Stimulated activated CD8-positive, alpha-beta memory T cell treated with anti-CD3 and anti-CD28 coated beads, Interleukin-7, amount 100 ng/mL, for 48 hours (primary cell): ENCODE measurements at places on chromosomes 6 and 20.

DNA sequence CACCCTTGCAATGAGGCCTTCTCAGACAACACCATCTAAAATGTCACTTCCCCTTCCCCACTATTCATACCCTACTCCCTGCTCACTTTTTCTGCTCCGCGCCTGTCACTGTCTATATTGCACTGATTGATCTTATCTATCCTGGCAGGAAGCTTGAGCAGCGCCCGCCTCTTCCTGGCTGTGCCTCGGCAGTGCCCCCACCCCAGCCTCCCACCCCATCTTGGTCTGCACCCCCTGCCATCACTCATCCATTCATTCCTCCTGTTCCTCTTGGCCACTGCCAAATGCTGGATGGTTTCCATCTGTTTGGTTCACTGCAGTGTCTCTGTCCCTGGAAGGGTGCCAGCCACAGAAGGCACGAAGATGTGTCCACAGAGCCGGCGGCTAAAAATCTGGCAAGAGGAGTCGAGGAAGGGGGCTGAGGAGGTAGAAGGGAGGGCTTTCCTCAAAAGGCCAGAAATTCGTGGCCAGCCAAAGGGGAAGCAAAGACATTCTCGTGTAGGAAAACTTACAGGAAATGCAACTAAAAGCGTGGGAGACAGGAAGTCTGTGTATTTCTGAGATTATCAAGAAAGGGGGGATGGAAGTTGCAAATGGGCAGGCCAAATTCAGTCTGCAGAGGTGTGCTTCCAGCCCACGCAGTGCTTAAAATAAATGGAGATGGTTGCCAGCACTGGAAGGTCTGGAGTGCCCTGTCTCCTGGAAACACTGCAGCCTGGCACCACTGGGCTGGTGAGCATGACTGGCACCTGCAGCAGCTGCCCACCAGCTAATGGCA lies 27.6 kb downstream of the SYNJ2 start:
- no peak for DNase-seq

- DNase-seq, result no peak
These were observed 21.0 kb upstream of the STX16 start for GRCh38 chr20:58630063-58630462.

DNA sequence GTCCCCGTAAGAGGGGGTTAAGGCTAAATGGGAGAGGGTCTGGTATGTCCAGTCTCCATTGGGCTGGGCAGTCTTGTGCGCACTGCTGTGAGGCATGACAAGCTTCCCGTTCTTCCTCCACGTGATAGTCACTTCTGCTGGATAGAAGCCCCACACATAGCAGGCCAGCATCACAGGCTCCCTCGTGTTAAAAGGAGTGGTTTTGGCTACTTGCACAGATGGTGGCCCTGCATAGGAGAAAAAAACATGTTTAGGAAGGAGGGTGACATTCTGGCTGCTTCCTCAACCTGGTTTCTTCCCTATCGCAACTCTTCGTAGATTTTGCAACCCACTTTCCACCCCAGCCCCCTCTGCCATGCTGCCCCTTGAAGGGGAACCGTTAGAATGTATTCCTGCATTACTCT lies 3.6 kb downstream of the HLA-DMB start:
- no peak for DNase-seq

DNA sequence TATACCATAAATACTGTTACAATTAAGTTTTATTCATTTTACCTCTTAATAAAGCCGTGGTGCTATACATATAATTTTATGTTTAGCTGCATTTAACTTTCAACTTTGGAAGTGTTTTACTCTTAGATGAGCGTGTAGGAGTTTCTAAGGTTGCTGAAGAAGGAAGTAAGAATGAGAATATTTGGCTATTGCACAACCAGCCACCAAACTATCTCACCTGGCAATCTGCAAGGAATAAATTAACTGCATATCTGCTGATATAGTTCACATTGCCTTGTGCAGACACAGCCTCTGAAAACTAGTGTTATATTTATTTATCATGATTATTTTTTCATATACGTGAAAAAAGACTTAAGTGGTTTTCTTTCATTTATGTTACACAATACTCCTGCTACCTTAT lies 230.4 kb downstream of the PLCB1 start:
- DNase-seq, result no peak

DNA sequence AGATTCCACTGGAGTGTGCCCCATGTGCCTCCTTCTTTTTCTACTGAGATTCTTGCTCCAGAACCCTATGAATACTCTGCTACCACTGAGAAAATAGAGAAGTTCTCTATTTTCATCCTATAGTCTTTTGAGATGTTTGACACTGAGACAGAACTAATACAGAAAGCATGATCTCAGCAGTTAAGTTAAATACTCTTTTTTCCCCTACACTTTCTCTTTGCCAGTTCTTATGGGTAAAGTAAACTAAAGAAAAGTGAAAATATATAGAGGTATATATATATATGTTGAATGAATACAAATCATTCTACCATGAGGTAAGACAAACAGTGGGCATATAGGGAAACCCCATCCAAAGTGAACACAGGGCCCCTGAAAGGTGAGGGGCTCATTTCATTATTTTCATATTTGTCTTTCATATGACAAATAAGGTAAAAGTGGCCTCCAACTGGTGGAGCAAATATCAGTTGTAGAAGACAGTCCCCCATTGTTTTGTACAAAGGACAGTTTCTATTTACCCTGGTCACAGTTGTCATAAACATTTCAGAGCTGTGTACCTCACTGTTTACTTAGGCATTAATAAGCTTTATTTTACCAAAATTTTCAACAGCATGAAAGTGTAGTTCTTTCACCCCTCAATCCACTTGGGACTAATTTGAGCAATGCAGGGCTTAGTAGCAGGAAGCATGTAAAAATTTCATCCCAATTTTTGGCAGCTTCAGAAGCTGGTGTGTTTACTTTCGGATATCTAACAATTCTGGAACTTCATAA lies 188.3 kb upstream of the MARCKS start:
- no peak for DNase-seq

- no peak for DNase-seq
These were observed 838.4 kb downstream of the DHX35 start for GRCh38 chr20:39800548-39800947.

DNA sequence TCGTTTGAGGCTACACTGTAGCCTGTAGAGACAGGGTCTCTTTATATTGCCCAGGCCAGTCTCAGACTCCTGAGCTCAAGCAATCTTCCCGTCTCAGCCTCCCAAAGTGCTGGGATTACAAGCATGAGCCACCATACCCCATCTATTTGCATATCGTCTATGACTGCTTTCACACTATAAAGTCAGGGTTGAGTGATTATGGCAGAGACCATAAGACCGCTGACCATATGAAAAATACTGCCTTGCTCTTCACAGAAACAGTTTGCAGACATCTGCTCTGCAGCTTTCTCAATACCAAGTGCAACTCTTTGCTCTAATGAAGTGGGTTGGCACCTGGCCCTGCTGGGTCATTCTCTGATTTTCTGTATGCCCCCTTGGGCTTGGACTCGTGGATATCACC lies 79.5 kb upstream of the PAK5 start:
- DNase-seq, result no peak

DNA sequence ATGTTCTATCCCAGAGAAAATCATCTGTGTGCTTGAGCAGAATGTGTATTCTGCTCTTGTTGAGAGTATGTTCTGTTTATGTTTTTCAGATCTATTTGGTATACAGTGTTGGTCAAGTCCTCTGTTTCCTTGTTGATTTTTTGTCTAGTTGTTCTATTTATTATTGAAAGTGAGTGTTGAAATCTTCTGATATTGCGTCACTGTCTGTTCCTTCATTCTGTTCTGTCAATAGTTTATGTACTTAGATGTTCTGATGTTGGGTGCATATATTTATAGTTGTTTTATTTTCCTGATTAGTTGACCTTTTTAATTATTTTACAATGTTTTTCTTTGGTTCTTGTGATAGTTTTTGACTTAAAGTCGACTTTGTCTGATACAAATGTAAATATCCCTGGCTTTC lies 458.7 kb upstream of the HSF2 start:
- no peak for DNase-seq

GRCh38 chr20:63068711-63069367 lies 62.1 kb upstream of the BHLHE23 start:
- no peak for DNase-seq

GRCh38 chr6:36104836-36105235 lies 25.5 kb upstream of the MAPK13 start:
- DNase-seq, result no peak

GRCh38 chr20:52118696-52119095 lies 72.9 kb downstream of the ZFP64 start:
- no peak for DNase-seq

DNA sequence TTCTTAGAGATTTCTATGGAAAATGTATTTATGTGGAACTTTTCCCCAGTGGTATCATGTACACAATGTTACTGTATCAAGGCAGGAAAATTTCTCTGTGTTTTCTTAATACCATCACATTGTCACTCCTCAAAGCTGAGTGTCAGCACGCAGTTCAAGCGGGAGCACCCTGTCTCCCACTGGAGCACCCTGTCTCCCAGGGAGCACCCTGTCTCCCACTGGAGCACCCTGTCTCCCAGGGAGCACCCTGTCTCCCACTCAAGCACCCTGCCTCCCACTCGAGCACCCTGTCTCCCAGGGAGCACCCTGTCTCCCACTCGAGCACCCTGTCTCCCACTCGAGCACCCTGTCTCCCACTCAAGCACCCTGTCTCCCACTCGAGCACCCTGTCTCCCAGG lies 51.3 kb downstream of the PSMG4 start:
- no peak for DNase-seq

DNA sequence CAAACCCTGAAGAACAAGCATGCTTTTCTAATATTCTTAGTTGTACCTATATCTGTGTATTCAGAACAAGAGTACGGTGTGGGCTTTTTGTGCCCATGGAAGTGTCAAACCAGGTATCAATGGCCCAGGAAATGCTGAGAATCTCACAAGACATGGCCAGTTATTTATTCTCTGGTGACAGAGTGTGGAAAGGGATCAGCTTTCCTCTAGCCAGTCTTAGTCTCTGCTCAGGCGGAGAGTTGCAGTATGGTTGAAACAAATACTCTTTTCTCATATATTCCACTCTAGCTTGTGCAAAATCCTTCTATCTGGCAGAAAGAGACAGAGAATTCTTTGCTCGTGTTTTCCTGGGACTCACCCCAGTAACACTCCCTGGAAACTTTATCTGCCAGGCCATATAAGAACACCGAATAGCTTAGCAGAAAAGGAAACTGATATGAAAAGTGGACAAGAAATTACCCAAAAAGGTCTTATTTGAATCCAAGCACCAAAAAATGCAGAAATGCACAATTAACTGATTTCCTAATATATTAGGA lies 173.3 kb upstream of the RSPO3 start:
- no peak for DNase-seq

- no peak for DNase-seq
These were observed 748 bp upstream of the ATP9A start for GRCh38 chr20:51768759-51769517.

GRCh38 chr6:96014846-96015517 lies 792 bp upstream of the FUT9 start:
- no peak for DNase-seq

DNA sequence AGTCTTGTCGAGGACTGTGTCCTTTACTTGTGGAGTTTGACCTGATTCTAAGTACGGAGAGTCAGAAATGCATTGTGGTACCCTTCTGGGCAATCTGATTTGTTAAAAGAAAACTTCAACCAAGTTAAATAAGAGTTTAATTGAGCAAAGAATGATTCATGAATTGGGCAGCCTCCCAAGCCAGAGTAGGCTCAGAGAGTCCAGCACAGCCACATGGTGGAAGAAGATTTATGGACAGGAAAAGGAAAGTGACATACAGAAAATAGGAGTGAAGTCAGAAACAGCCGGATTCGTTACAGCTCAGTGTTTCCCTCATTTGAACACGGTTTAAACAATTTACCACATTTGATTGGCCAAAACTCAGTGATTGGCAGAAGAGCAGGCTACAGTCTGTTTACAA lies 329.2 kb downstream of the DHX35 start:
- DNase-seq, result no peak

DNA sequence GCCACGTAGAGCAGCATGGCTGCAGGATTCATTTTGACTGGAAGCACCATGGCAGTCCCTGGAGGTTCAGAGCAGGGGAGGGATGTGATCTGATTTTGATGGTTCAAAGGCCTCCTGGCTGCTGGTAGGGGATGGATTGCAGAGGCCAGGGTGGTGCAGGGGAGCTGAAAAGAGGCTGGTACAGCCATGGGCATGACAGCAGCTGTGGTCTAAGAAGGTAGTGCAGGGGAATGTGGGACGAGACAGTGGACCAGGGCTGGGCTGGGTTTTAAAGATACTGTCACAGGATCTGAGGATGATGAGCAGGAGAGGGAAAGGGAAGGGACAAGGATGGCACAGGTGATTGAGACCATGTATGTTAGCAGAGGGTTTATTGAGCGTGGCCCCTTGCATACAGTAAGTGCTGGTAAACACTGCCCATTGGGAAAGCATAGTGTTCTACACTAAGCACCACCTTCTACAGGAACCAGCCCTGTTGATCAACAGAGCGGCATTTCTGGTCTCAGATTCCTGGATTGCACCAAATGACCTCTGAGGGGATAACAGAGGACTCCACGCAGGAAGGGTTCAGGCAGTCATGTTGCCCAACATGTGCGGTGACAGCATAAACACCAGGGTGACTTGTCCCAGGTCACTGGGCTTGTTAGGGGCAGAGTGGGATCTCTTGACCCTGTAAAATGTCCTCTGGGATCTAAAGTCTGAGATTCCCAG lies 14.5 kb upstream of the SIRPA start:
- no peak for DNase-seq

DNA sequence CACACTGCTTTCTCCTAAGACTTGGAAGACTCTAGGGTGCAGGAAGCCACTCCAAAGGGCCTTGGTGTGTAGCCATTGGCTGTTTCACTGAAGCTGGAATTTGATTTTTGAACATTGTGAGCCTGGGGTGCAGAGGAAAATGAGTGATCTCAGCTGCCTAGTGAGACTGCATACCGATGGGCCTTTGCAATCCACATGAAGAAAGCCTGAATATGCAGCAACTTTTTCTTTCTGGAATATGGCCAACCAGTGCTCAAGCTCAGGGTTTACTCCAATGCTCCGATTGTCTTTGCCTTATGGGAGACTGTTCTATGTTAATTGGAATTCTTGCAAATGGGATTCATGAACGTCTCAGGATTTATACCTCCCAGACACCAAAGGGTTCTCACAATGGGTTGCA lies 242.6 kb downstream of the DOK5 start:
- DNase-seq, result no peak

DNA sequence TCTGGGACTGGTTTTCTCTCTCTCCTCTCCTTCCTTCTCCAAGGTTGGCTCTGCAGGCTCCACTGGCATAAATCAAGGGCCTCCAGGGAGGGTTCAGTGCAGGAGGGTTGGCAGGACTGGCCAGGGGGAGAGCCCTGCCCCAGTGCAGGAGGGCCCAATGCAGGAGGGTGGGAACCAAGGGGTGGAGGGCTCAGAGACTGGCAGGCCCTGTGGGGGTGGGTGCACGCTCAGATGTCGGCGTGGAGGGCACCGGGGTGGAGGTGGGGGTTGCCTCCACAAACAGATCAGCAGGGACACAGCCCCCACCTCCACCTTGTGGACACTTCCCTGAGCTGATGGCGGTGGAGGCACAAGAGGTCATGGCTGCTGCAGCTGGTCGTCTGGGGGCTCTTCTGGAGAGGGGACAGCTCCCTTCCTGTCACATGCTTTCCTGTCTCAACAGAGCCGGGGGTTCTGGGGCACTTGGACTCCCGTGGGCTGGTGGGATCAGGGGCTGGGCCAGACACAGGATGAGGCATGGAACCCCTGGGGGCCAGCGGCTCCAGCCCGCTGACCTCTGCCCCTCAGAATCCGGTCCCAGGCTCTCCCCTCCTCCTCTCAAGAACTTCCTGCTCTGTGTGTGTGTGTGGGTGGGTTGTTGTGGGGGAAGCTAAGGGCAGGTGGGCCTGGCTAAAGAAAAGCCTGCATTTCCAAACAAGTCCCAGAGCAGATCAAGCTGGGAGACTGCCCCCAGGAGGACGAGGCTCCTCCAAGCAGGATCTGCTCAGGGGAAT lies 2.7 kb upstream of the ABHD16B start:
- no peak for DNase-seq
